Stimulated activated CD4-positive, alpha-beta T cell treated with anti-CD3 and anti-CD28 coated beads, Interleukin-4, amount 100 ng/mL, for 1 hour (primary cell): ENCODE measurements at places on chromosomes 7 and 10.
A peak's percentile ranks its signal among the peaks of the same experiment; 100 is the strongest.

GRCh38 chr7:12711124-12711523, 23.7 kb downstream of the ARL4A start:
- DNase-seq, result no peak

DNA sequence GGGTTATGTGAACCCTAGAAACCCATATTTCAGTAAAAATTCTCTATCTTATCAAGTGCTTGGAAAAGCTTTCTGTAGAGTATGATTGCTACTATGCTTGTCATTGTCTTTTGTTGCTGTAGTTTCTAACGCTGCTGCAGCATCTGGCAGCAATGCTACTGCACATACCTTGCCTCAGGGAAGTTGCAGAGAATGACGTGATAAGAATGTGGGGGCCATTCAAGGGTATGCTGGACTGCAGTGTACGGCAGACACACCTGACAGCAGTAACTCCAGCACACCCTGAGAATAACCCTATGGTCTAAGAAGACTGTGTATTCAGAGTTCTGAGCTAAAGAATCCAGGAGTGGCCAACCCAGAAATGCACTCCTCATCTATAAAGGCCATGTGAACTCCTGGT, 20.5 kb downstream of the TRIM4 start:
- no peak for DNase-seq

DNA sequence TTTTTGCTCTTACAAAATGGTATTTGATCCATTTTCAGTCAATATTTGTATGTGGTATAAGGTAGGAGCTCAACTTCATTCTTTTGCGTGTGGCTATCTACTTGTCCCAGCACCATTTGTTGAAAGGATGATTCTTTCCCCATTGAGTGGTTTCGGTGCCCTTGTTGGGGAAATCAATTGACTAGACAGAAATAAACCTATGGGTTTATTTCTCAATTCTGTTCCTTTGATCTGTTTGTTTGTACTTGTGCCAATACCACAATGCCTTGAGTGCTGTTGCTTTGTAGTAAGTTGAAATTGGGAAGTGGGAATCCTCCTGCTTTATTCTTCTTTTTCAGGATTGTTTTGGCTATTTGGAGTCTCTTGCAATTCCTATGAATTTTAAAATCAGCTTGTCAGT, 41.0 kb downstream of the SNX10 start:
- DNase-seq, result no peak

DNA sequence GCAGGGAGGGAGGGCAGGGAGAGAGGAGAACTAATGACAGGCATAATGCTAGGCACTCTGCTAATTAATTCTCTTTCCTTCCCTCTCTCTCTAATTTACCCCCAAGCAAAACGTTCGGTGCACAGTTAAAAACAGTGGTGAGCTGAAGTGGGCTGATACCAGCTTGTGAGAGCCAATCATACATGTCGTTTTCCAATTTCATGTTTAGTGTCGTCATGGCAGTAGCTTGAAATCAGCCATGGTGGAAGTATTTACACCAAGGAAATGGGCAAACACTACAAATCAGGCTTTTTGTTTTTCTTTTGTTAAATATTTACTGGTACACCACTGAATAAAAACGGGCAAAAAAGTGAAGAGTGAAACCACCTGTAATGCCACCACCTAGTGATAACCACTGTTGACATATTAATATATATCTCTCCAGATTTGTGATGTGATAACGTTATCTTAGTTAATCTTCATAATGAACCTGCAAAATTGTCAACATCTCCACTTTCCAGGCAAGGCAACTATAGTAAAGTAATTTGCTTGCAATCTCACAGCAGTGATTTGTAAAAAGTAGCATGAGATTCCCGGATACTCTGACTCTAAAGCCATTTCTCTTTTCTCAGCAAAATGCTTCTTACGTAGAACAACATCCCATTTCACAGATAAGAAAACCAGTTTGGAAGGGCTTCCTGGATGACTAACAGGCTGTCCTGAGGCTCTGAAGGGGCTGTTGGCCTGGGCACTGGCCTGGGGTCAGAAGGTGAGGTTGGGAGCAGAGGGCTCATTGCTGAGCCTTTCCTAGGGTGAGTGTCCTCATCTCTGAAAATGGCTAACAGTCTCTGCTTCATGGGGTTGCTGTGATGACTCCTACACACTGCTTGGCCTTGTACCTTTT, 83.7 kb downstream of the ATXN7L1 start:
- no peak for DNase-seq

GRCh38 chr7:2956526-2957368, 86.9 kb downstream of the CARD11 start:
- DNase-seq, result peak; percentile 34

DNA sequence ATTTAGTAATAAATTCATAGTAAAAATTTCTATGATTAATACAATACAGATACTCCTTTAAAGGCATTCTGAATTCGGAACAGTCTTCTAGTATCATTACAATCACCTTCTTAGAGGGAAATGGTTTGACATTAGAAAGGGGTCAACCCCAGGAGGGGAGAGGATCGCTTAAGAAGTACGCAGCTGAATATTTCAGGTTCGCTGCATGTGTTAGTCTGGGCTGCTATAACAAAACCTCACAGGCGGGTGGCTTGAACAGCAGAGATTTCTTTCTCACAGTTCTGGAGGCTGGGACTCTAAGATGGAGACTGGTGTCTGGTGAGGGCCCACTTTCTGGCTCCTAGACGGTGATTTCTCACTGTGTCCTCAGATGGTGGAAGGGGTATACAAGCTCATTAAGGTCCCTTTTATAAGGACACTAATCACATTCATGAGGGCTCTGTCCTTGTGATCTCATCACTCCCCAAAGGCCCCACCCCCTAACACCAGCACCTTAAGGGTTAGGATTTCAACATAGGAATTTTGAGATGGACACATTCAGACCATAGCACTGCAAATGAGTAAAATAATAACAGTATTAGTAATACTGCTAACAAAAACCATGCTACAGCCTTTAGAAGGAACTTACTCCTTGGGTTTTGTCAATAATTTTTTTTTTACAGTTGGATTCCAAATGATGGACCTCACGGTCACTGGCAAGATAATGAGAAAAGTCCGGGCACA, 34.0 kb downstream of the GNA12 start:
- DNase-seq, result no peak

DNA sequence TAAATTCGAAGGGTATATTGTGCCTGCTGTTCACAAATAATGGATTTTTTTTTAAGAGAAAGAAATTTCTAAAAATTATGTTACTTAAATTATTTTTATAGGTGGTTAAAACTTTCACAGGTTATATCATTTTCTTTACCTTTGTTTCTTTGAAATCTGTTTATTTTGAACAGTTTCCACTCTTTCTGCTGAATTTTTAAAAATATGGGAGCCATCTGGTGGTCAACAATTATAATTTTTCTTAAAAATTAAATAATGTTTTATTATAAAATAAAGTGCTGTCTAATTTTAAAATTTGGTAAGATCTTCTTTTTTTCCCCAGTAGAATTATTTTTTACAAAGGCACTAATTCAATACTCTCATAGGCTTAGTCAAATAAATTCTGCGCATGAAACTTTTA, 263.9 kb downstream of the ETV1 start:
- no peak for DNase-seq

GRCh38 chr10:32142646-32143045, 86.4 kb upstream of the KIF5B start:
- no peak for DNase-seq

DNA sequence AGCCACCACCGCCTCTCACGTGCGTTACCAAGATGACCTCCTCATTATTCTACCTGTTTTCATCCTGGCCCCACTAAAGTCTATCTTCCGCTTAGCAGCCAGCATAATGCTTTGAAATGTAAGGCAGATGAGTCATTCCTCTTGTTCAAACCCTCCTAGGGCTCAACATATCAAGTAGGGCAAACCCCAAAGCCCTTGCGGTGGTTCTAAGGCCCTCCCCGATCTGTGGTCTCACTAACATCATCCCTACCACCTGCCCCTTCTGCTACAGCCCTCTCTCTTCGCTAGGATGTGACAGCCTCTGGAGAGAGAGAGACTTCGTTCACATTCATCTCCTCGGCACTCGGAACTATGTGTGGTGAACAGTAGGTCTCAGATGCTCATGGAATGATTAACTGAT, 94.8 kb downstream of the SVIL start:
- no peak for DNase-seq

- no peak for DNase-seq
Measured at GRCh38 chr10:72954596-72955554, at the start of gene PLA2G12B. Gene PLA2G12B (minus strand): TSS chr10:72954806. CDS start chr10:72954685, 121 bp downstream.

GRCh38 chr10:76974017-76974691, 663.5 kb downstream of the KCNMA1 start:
- DNase-seq, result no peak

- DNase-seq, result no peak
Measured at GRCh38 chr7:37391791-37392672, 56.6 kb downstream of the ELMO1 start.

- DNase-seq, result peak; percentile 12
Measured at GRCh38 chr10:114492351-114493037, 88.2 kb upstream of the AFAP1L2 start.

- no peak for DNase-seq
Measured at GRCh38 chr10:63825111-63825510, 303.9 kb downstream of the REEP3 start.

DNA sequence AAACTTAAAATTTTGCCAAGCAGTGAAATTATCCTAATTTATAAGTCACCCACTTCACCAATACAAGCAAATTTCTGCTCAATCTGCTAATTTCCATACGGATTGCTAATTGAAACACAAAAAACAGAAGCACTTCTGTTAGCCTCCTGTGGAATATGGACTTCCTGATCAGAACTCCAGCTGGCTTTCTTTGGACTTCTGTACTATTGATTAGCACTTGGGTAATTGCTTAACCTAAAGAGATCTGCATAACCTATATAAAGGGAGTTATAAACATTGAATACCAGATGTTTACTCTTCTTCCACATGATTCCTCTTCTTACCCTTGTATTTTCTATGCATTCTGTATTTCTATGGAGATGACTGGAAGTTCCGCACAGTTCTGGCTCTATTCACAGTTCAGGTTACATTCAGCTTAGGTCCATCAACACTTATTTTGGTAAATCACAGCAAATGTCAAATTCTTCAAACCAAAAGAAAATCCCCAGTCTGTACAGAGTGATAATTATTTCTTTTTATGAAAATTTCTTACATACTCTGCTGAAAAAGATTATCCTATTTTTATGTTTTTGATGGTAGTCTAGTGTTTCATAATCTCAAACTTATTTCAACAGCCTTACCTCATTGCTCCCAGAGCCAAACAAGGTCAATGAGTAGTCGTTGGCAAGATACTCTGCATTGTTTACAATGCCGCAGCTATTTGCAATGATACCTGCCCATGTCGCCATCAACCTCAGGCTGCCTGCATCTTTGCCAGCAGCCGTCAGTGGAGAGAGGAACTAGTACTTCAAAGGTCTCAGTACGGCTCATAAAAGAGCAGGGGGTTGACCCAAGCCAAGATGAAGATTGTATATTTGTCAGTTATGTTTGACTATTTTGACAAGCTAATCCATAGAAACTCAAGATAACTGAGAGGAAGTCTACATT, 225.6 kb downstream of the AHR start:
- DNase-seq, result no peak

DNA sequence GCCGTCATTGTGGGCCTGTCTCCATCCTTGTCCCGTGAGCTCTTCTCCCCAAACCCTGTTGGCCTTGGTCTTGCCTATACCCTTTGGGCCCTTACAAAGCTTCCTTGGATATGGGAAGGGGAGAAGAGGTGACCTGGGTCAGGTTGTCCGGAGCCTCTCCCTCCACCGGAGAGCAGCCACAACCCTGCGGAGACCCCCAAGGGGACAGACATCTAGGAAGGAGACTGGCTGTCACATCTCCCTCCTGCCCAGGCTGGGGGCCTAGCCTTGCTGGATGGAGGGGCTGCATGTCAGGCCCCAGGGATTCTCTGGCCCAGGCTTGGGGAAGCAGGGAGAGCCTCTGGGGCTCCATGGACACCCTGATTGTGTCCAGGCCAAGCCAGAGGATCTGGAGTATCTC, 11.8 kb downstream of the NACAD start:
- no peak for DNase-seq

DNA sequence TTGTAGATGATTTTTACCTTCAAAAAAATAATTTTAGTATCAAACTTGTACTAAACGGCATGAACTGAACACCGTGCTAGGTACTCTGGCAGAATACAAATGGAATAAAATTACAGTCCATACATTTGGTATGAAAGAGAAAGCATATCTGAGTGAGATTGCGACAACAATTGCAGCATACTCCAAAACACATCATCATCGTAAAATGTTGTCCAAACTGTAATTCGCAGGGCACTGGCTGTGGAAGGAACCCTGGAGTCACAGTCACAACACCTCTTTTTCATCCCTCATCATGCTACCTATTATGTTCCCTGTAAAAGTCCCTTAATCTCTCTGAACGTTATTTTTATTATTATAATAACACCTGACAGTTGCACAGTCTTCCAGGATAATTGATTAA, 13.5 kb downstream of the CREM start:
- no peak for DNase-seq

DNA sequence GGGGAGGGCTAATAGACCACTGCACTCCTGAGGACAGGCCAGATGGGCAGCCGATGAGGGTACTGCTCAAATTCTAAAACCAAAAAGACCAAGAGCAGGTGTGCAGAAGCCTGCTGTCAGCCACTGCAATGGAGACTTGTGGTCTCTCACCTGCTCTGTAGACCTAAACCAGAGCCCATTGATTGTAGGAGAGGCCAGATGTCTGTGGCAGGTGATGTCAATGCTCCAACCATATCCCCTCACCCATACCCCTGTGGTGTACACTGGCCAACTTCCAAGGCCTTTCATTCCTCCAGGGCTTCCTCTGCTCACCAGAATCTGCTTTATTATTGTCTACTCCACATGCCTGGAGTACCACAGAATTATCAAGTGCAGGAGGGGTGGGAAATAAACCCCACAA, 116.9 kb upstream of the CHST15 start:
- no peak for DNase-seq

GRCh38 chr10:3783682-3784432, 1.2 kb downstream of the KLF6 start:
- no peak for DNase-seq

DNA sequence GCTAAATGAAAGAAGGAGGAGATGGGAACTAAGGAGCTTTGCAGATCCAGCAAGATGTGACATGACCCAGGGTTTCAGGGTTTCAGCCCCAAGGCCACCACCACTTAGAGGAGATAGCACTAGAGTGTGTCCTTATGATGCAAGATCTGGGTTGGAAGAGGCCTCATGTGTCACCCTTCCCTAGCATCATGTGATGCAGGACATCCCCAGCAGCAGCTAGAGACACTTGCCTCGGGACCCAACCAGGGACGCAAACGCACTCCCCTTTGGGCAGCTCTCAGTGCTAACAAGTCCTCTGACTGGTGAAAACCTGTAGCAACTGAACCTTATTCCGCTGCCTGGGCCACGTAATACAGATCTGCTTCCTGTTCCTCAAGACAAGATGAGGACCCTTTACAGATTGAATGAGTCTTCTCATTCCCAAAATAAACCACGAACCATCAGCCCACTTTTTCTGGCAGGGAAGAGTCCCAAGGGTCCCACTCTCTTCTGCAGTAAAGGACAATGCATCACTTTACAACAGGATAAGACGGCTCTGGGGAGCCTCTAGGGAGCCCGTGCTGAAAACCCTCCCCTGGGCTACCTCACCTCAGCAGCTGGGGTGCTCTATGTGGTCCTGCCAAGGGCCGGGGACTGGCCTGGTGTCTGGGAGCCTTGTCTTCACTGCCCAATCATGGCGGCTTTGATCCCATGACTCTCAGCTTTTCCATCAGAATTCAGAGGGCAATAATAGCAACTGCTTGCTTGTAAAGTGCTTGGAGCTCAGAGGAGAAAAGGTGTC, 44.8 kb upstream of the GDF10 start:
- DNase-seq, result no peak
